Effector memory CD8-positive, alpha-beta T cell (primary cell): ENCODE measurements at places on chromosomes 12 and 14.

GRCh38 chr12:112285600-112286401, 96.4 kb downstream of the HECTD4 start:
- no peaks in the 10 kb centered on the region for H3K27me3 ChIP-seq
- H3K4me3 ChIP-seq: no peak overlapping the region
- H3K36me3 ChIP-seq: peaks cover 2% of the 10 kb centered on the region
- no peak for DNase-seq
- H3K4me1 ChIP-seq: peaks cover 1% of the 10 kb centered on the region

- H3K4me3 ChIP-seq: no peak overlapping the region
- no peaks in the 10 kb centered on the region for H3K36me3 ChIP-seq
- no peak overlapping the region for H3K27ac ChIP-seq
These were observed 133.2 kb downstream of the ANO4 start for GRCh38 chr12:100927826-100928225.

DNA sequence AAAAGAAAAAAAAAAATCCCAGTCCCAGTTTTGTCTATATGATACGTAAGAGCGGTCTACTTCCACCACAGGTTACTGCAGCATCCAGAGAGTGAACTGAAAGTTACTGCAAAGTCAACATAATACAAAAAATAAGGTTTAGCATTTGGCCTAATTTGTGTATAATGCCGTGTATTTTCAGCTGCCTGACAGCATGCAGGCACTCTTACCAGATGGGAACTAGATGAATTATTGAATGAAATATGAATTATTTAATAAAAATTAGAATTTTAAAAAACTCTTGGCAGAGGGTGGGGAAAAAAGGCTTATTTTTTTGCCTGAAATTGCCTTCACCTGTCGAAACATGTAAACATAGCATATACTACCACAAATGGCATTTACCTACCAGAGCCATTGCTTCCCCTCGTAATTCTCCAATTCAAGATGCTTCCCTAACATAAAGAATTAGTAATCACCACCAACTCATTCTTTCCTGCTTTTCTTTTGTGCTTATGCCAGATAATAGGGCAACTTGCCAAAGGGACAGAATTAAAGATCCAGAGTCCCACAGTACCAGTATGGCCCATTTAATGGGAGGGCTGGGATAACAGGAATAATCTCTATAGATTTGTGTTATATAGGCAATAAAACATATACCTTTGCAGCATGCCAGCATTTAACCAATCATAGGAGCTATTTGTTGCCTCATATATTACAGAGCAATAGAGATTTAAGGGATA, 31.1 kb downstream of the ATF7 start:
- peaks cover under 1% of the 10 kb centered on the region for H3K4me1 ChIP-seq
- DNase-seq: no peak
- H3K4me3 ChIP-seq: no peak overlapping the region
- H3K27me3 ChIP-seq: no peaks in the 10 kb centered on the region
- peak overlapping the region; percentile 13 for H3K27ac ChIP-seq

- peaks cover 14% of the 10 kb centered on the region for H3K36me3 ChIP-seq
- no peak overlapping the region for H3K27ac ChIP-seq
- DNase-seq: no peak
- no peaks in the 10 kb centered on the region for H3K27me3 ChIP-seq
- H3K4me1 ChIP-seq: peaks cover 3% of the 10 kb centered on the region
- H3K4me3 ChIP-seq: no peak overlapping the region
These were observed 121.5 kb downstream of the RBM19 start for GRCh38 chr12:113844495-113845210.

- H3K4me3 ChIP-seq: no peak overlapping the region
These were observed 232.4 kb downstream of the RGS6 start for GRCh38 chr14:72164420-72165228.

- H3K27me3 ChIP-seq: no peaks in the 10 kb centered on the region
- H3K4me3 ChIP-seq: no peak overlapping the region
- H3K27ac ChIP-seq: peak overlapping the region; percentile 50
- H3K4me1 ChIP-seq: peaks cover 15% of the 10 kb centered on the region
- peak; percentile 50 for DNase-seq
These were observed 986.3 kb upstream of the TMEM132C start for GRCh38 chr12:127280393-127281275.

- H3K4me1 ChIP-seq: no peaks in the 10 kb centered on the region
- H3K27ac ChIP-seq: no peak overlapping the region
- H3K36me3 ChIP-seq: no peaks in the 10 kb centered on the region
These were observed 115.4 kb downstream of the ESRRB start for GRCh38 chr14:76491172-76491930.

GRCh38 chr14:35480119-35480769, 53.7 kb upstream of the INSM2 start:
- no peak for DNase-seq
- H3K27ac ChIP-seq: no peak overlapping the region
- peaks cover 22% of the 10 kb centered on the region for H3K27me3 ChIP-seq
- no peaks in the 10 kb centered on the region for H3K36me3 ChIP-seq
- no peaks in the 10 kb centered on the region for H3K4me1 ChIP-seq

DNA sequence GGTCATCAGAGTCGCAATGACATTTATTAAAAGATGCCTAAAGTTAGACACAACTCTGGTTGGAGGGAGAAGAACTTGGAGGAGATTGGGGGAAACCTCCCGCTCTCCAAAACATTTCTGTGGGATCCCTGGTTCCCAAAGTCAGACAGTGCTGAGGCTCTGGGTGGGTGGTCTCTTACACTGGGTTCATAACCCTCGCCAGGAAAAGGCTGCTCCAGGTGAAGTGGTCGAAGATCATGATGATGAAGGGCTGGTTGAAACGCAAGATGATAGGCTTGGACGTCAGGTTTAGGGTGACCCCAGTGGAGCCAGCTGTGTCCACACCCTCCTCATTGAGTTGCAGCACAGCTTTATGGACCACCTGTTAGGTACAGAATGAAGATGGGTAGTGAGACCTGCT, 11.2 kb upstream of the SERPINA10 start:
- no peak overlapping the region for H3K4me3 ChIP-seq
- H3K36me3 ChIP-seq: no peaks in the 10 kb centered on the region
- peaks cover under 1% of the 10 kb centered on the region for H3K27me3 ChIP-seq
- no peak overlapping the region for H3K27ac ChIP-seq

DNA sequence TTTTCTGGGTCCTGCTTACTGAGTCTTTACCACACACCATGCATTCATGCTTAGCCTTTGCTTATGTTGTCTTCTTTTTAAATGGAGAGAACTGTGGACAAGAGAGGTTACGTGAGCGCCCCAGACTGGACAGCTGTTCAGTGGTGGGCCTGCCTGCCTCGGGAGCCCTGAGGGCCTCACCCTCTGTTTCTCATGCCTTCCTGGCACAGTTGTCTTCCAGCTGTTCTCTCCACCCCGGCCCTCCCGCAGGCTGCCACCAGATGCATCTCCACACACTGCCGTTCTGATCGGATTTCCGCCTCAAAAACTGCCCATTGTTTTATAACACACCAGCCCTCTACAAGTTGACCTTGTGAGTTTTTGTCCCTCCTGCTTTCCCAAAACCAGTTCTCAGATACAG, 100.8 kb downstream of the SAMD4A start:
- no peak for DNase-seq
- no peak overlapping the region for H3K27ac ChIP-seq
- H3K4me1 ChIP-seq: peaks cover 24% of the 10 kb centered on the region
- peaks cover 10% of the 10 kb centered on the region for H3K36me3 ChIP-seq
- no peak overlapping the region for H3K4me3 ChIP-seq
- peaks cover 58% of the 10 kb centered on the region for H3K27me3 ChIP-seq

GRCh38 chr12:67302162-67302561, 33.0 kb downstream of the CAND1 start:
- no peak overlapping the region for H3K27ac ChIP-seq
- peaks cover 11% of the 10 kb centered on the region for H3K4me1 ChIP-seq
- no peak for DNase-seq
- no peaks in the 10 kb centered on the region for H3K27me3 ChIP-seq

GRCh38 chr12:78035901-78036606, 205.4 kb downstream of the NAV3 start:
- no peak overlapping the region for H3K27ac ChIP-seq
- no peaks in the 10 kb centered on the region for H3K36me3 ChIP-seq
- no peak overlapping the region for H3K4me3 ChIP-seq
- H3K4me1 ChIP-seq: no peaks in the 10 kb centered on the region
- H3K27me3 ChIP-seq: no peaks in the 10 kb centered on the region

DNA sequence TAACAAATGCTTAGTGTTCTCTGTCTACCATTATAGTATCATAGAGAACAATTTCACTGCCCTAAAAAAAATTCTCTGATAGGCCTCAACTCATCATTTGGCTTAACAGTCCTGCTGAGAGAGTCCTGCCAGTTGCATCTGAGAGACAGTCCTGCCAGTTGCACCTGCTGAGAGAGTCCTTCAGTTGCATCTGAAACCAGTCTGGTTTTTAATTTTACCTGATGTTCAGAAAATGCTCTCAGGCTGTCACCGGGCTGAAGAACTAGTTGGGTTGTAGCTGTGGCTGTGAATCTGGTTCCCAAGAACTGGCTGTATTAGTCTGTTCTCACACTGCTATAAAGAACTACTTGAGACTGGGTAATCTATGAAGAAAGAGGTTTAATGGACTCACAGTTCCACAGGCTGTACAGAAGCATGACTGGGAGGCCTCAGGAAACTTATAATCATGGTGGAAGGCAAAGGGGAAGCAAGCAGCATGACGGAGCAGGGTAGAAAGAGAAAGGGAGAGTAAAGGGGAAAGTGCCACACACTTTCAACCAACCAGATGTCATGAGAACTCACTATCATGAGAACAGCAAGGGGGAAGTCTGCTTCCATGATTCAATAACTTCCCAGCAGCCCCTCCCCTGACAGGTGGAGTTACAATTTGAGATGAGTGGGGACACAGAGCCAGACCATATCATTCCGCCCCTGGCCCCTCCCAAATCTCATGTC, 51.6 kb downstream of the PRKCH start:
- no peak for DNase-seq
- H3K36me3 ChIP-seq: peaks cover 50% of the 10 kb centered on the region
- H3K27me3 ChIP-seq: no peaks in the 10 kb centered on the region

- no peak overlapping the region for H3K4me3 ChIP-seq
- no peak for DNase-seq
- H3K27me3 ChIP-seq: no peaks in the 10 kb centered on the region
- H3K4me1 ChIP-seq: peaks cover 2% of the 10 kb centered on the region
These were observed 10.8 kb upstream of the TCTN2 start for GRCh38 chr12:123659996-123660727.

DNA sequence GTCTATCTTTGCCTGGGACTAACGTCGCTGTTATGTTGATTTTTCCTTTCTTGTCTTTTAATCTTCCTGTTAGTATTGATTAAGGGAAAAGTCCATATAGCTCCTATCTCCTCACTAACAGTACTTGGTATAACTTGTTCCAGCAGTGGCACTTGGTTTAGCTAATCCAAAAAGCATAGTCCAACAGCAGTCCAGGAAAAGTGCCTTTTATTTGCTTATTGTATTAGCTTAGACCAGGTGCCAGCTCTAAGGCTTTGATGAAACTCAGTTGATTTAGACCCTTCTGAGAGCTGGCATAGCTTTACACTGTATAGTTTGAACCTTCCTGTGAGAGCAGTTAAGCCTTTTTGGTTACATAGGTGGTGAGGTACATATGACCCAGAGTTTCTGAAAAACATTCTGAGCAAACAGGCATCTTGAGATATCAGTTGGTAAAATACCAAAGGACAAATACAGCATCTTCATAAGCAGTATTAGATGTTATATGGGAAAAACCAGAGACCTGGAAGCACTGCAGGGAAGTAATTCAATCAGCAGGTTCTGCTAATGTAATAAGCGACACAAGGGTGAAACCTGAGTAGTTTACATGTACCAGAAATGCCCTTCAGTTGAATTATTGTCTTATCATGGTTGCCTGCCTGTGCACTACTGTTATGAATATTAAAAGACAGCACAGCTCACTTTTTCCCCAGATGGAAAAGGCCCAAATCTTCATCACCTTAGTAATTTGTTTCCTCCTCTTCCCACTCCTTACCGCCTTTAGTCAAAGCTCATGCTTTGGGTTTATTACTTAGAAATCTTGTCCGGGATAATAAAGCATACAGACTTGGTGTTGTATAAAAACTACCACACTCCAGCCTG, 13.0 kb downstream of the PELI2 start:
- no peak for DNase-seq
- H3K27ac ChIP-seq: no peak overlapping the region
- H3K4me1 ChIP-seq: peaks cover 25% of the 10 kb centered on the region
- peaks cover 6% of the 10 kb centered on the region for H3K36me3 ChIP-seq
- H3K27me3 ChIP-seq: peaks cover 39% of the 10 kb centered on the region

- DNase-seq: no peak
- H3K4me3 ChIP-seq: peak overlapping the region; percentile 9
- no peaks in the 10 kb centered on the region for H3K4me1 ChIP-seq
- H3K27ac ChIP-seq: peak overlapping the region; percentile 52
- H3K36me3 ChIP-seq: peaks cover 2% of the 10 kb centered on the region
These were observed 150.3 kb downstream of the TGFB3 start for GRCh38 chr14:75831455-75831854.

GRCh38 chr12:128442096-128442495, 175.1 kb downstream of the TMEM132C start:
- no peak for DNase-seq
- no peak overlapping the region for H3K27ac ChIP-seq
- peaks cover 24% of the 10 kb centered on the region for H3K27me3 ChIP-seq
- H3K36me3 ChIP-seq: no peaks in the 10 kb centered on the region

GRCh38 chr12:16454481-16454880, 107.0 kb downstream of the MGST1 start:
- no peaks in the 10 kb centered on the region for H3K27me3 ChIP-seq
- no peaks in the 10 kb centered on the region for H3K4me1 ChIP-seq
- no peak overlapping the region for H3K4me3 ChIP-seq
- H3K36me3 ChIP-seq: no peaks in the 10 kb centered on the region
- no peak overlapping the region for H3K27ac ChIP-seq

GRCh38 chr14:89767861-89768268, 186.7 kb downstream of the EFCAB11 start:
- H3K27ac ChIP-seq: peak overlapping the region; percentile 90
- H3K4me3 ChIP-seq: peak overlapping the region; percentile 68
- DNase-seq: peak; percentile 68
- no peaks in the 10 kb centered on the region for H3K27me3 ChIP-seq
- peaks cover 22% of the 10 kb centered on the region for H3K4me1 ChIP-seq

- peaks cover 11% of the 10 kb centered on the region for H3K27me3 ChIP-seq
- H3K4me3 ChIP-seq: no peak overlapping the region
- peaks cover 3% of the 10 kb centered on the region for H3K36me3 ChIP-seq
- DNase-seq: no peak
- H3K27ac ChIP-seq: no peak overlapping the region
- no peaks in the 10 kb centered on the region for H3K4me1 ChIP-seq
These were observed 12.1 kb downstream of the FRMD6 start for GRCh38 chr14:51663783-51664326.

- no peak overlapping the region for H3K4me3 ChIP-seq
- no peak overlapping the region for H3K27ac ChIP-seq
- no peaks in the 10 kb centered on the region for H3K27me3 ChIP-seq
- no peaks in the 10 kb centered on the region for H3K36me3 ChIP-seq
These were observed 620.0 kb upstream of the LRFN5 start for GRCh38 chr14:40986655-40987054.

GRCh38 chr12:40469736-40470135, 222.5 kb upstream of the CNTN1 start:
- H3K4me3 ChIP-seq: no peak overlapping the region
- no peaks in the 10 kb centered on the region for H3K36me3 ChIP-seq
- H3K27ac ChIP-seq: no peak overlapping the region
- no peak for DNase-seq
- H3K4me1 ChIP-seq: no peaks in the 10 kb centered on the region
- H3K27me3 ChIP-seq: no peaks in the 10 kb centered on the region
